ENCODE measurements at places on chromosomes 6 and 20. TPM values are rescaled to one million over a fixed set of nuclear protein-coding genes. Genes with fewer than 3 reads are reported as not detected.

DNA sequence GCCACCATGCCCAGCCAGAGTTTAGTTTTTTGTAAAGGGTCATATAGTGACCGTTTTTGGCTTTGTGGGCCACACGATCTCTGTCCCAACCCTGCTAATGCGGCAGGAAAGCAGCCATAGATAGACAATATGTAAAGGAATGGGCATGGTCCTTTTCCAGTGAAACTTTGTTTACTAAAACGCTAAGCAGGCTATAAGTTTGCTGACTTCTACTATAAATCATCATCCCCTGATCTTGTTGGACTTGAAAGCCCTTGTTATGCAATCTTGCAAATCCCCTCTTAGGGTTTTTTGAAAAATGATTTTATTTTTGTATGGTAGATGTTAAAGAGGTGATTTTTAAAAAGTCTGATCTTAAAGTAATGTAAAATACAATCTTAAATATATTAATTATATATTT, 63.6 kb downstream of the CBFA2T2 start:
- DNase-seq, result no peak

- DNase-seq, result no peak
These were observed 674.2 kb upstream of the MANEA start for GRCh38 chr6:94902974-94903628.

DNA sequence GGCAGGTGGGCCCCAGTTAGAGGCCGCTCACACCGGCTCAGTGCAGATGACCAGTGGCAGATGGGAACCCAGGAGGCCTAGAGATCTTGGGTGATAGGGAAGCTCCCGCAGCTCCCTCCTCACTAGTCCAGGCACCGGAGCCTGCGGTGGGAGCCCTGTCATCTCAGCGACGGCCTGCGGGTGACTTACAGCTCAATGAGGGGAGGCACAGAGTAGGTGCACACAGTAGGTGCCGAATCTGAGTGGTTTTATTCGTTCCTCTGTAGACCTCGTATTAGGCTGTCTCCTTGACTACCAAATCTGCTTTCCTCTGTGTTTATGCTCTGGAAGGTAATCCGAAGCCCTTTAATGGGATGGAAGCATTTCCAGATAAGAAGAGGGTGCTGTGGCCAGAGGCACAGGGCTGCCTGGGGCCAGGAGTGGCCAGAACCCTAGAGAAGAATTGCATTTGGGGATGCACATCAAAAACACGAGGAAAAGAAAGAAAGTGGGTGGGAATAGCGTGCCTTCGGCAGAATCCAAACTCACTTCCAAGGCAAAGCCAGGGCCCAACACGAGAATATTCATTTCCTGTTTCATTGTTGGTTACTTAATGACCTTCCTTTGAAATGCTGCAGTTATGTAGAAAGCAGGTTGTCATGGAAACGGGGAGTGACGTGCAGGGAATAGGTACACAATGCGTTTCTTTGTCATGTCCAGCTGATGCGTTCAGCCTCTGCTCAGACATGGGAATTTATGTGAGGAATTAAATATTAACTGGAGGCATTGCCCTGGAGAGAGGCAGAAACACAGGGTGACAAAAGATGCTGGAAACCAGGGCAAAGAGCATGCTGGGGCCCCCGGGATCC, 24.7 kb downstream of the MYT1 start:
- DNase-seq, result no peak

- DNase-seq, result peak; percentile 21
These were observed 417.1 kb downstream of the BCKDHB start for GRCh38 chr6:80523531-80523997.

- no peak for DNase-seq
These were observed 104.5 kb upstream of the ADGRF1 start for GRCh38 chr6:47146431-47147174.

GRCh38 chr20:64119301-64119680, 11.9 kb upstream of the NPBWR2 start:
- no peak for DNase-seq

DNA sequence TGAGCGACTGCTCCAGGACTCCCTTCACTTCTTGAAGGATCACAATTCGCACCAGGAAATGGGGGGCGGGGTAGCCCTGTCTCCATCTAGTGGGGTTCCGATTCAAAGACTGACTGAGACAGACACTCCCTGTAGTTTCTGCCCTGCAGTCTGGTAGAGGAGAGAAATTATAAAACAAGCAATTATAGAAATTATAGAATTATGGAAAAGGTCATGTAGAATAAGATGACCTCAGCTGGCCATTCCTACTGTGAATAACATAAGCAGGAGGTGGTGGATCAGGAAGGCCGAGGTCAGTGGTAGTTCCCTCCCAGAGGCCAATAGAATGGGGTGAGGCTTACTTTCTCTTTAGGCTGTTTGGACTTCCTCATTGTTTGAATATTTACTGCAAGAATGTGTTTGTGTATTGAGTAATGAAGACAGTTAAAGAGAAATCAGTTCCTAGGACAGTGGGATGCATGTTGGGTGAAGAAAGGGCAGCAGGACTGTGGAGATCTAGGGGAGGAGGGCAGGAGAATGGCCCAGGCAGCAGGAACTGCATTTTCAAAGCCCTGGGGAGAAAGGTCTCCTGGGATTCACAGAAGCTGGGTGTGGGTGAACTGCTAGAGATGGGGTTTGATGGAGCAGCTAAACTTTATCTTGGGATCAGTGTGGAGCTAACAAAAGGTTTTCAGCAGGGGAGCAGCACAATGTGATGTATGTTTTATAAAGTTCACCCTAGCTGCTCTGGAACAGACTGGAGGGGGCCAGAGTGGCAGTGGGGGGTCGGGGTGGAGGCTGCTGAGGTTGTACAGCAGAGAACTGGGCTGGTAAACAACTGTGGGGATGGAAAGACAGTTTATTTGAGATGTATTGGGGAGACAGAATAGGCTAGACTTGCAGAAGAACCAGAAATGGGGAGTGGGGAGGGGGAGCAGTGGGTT, 2.1 kb downstream of the ZNF341 start:
- peak; percentile 68 for DNase-seq

DNA sequence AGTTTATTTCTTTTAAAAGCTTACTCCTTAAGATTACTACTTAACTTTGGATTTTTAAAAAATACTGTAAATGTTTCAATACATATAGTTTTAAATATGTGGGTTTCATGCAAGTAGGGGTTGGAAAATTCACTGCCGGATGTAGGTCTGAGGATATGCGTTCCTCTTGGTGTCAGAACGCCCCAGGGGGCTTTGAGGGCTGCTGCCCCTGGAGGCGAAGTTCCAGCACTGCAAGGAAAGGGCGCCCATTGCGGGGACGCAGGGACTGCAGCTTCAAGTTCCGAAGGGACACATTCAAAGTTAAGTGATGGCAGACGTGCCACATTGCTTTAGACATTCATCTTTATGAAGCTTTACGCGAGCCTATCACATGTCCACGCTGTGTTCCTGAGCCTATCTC, 152.9 kb downstream of the SOD2 start:
- peak; percentile 7 for DNase-seq

GRCh38 chr20:35306931-35307517, 14.8 kb upstream of the FAM83C start:
- DNase-seq, result peak; percentile 59

GRCh38 chr6:138287144-138287955, 69.1 kb upstream of the PBOV1 start:
- no peak for DNase-seq

- DNase-seq, result no peak
These were observed 232.7 kb upstream of the TENT5A start for GRCh38 chr6:81985191-81985590.

DNA sequence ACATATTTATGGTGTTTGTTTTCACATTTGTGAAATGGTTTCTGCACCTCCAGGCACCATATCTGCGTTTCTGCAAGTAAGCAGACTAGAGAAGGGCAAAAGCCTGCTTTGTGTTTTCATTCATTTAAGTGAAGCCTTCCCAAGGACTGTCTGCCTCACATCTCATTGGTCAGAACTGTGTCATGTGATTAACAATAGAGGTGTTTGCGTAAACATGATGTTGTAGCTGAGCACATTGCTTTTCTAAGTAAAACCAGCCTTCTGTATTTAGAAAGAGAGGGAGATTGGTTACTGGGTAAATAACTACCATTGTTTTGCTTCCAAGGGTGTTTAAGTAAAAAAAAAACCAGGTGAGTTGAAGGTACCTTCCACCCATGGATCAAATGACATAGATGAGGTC, 39.7 kb downstream of the SH3BGRL2 start:
- DNase-seq, result no peak

- no peak for DNase-seq
These were observed 250.9 kb downstream of the LRFN2 start for GRCh38 chr6:40336296-40336695.

CST2 gene
- total RNA-seq, result not detected

C6orf118 gene
- not detected for total RNA-seq

ESR1 gene
- total RNA-seq, result 0.35 TPM

ARMC12 gene
- total RNA-seq, result not detected

PAX1 gene
- total RNA-seq, result 0.54 TPM

All from NCI-H460 (cell line).